ENCODE measurements at places on chromosomes 3 and 15.

DNA sequence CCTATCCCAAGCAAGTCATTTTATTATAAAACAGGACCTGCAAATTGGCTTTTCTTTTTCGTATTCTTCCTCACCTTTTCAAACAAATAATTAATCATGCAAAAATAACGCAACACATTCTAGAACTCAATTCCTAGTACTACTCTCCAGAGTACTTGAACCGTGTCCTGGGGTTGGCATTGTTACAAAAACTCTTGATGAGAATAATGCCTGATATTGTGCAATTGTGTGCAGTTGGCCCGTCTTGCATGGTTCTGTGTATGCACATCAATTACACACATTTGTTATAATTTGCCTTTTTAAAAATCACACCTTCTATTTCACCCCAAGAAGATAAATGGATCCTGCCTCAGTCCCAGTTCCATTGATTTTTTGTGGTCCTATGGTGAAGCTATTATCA, 205.4 kb downstream of the EPHB1 start:
- no peak for DNase-seq

DNA sequence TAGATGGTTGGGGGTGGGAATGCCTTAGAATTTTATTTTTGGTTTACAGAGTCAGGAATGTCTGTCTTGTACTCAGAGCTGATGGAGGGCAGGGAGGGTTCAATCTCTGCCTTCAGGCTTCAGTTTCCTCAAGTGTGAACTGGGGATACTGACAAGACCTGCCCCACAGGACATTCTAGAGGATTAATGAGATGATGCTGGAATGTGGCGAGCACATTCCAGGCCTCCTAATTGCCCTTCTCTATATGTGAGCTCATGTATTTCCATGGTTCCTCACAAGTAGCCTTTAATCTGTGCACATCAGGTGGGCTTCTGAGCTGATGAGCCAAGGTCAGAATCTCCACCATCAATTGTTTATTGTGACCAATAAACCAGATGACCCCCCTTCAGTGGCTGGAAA, 90.4 kb downstream of the CACNA2D3 start:
- DNase-seq: no peak

DNA sequence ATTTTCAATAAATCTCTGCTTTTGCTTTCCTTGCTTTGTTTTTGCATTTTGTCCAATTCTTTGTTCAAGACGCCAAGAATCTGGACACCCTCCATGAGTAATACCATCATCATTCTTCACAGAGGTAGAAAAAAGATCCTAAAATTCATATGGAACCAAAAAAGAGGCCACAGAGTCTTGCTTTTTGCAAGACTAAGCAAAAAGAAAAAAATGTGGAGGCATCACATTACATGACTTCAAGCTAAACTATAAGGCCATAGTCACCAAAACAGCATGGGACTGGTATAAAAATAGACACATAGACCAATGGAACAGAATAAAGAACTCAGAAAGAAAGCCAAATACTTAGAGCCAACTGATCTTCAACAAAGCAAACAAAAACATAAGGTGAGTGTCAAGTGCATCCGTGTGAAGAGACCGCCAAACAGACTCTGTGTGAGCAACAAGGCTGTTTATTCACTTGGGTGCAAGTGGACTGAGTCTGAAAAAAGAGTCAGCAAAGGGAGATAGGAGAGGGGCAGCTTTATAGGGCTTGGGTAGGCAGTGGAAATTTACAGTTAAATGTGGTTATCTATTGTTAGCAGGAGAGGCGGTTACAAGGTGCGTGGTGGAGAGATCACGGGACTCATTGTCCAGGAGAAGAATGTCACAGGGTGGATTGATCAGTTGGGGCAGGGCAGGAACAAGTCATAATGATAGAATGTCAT, 10.9 kb downstream of the STRIT1 start:
- no peak for DNase-seq

DNA sequence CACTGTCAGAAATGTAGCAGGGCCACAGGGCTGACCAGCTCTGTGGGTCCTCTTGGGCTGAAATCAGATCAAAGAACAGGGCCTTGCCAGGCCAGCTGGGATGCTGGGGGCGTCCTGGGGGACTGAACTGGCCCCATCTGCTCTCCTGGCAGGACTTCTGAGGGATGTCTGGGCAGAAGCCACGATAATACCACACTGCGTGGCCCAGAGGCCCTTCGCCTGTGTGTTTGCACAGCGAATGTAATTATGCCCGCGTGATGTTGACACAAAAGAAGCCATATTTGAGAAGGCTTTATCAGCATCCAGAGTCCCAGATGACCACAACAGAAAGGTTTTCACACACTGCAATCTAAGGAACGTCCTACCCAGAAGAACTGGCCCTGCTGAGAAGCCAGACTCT, 174.0 kb downstream of the RAB11A start:
- no peak for DNase-seq

- no peak for DNase-seq
These were observed 55.6 kb upstream of the C15orf61 start for GRCh38 chr15:67465196-67465952.

All from NAMALWA (cell line).